ENCODE measurements at places on chromosomes 1 and 21. TPM values are rescaled to one million over a fixed set of nuclear protein-coding genes. Genes with fewer than 3 reads are reported as not detected.

- DNase-seq: no peak
These were observed 25.3 kb upstream of the IPP start for GRCh38 chr1:45775794-45776193.

DNA sequence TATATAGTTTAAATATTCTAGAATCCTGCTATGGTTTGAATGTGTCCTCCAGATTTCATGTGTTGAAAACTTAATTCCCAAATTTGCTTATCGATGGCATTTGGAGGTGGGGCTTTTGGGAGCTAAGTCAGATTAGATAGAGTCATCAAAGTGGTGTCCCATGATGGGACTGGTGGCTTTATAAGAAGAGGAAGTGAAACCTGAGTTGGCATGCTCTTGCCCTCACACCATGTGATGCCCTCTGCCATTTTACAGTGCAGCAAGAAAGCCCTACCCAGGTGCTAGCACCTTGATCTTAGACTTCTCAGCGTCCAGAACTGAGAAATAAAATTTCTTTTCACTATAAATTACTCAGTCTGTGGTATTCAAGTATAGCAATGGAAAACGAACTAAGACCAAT, 111.3 kb downstream of the TGFB2 start:
- DNase-seq: no peak

DNA sequence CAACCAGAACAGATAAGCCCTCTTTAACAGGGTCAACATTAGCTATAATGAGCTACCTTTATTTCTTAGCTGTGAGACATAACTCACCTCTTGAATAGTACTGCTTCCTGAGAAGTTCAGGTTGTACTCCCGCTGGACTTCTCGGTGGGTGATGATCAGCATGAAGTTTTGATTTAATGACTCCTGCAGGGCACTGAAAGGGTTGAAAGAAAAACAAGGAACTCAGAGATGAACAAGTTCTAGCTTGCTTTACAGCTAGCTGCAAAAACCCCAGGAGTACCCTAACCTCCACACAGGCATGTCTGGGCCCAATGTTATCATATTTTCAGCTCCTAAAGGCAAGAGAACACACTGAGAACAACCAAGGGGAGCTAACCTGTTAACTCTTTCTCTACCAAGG, 254.4 kb downstream of the FAF1 start:
- no peak for DNase-seq

- no peak for DNase-seq
These were observed 19.7 kb downstream of the USP48 start for GRCh38 chr1:21763236-21763635.

GRCh38 chr21:37870221-37870620, 46.0 kb downstream of the KCNJ6 start:
- DNase-seq: no peak

- DNase-seq: no peak
These were observed at the start of gene CHD5 for GRCh38 chr1:6180268-6180706. Gene CHD5, minus strand, starts transcription at chr1:6180321. Its CDS starts 298 bp downstream, at chr1:6180023.

- DNase-seq: no peak
These were observed 30.2 kb downstream of the NUCKS1 start for GRCh38 chr1:205719762-205720161.

- no peak for DNase-seq
These were observed 5.6 kb downstream of the CFAP57 start for GRCh38 chr1:43177691-43178090.

- no peak for DNase-seq
These were observed 100.3 kb downstream of the KCNJ15 start for GRCh38 chr21:38356883-38357625.

DNA sequence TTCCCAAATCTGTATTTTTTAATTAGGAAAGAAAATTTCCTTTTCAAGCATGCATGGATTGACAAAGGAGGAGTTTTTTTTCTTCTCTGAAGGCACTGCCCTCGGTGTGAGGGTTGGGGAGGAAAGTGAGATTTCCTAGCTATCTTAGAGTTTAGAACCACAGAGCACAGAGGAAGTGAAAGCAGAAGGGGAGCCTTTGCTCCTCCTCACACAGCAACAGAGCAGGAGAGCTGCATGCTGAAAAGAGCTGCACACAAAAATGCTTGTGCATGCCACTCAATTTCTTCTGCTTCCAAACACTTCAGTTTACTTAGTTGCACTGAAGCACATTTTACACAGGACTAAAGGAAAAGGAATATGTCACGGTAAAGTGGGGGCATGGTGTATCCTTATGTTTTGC, 308.1 kb downstream of the GPATCH2 start:
- DNase-seq: no peak

DNA sequence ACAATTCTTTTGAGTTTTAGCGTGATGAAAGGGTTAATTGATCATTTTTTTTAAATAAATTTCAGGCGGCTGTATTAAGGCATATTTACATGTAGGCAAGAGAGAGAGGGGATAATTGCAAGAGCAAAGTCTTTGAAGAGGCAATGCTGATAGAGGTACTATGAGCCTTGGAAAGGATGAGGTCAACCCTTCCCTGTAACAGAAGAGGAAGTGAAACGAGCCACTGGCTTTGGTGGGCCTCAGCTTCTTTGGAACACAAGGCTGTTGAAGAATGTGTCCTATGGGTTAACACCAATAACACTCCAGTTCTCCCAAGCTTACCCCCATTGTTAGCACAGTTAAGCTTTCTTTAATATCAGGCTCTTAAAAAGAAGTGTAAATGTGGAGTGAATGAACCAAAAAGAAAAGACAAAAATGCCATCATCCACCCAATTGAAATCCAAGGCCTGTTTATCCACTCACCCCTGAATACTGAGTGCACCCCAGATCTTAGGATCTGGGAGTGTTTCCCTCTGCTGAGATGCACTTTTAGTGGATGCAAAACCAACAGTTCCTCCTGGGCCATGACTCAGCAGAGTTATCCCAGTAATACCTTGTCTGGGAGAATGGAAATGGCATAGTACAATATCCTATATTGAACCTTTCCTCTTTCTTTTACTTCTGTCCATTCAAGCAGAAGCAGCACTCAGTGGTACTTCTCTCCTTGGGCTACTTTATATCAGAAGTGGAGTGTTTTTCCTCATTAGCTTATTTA, 216.4 kb downstream of the SLC44A5 start:
- no peak for DNase-seq

DNA sequence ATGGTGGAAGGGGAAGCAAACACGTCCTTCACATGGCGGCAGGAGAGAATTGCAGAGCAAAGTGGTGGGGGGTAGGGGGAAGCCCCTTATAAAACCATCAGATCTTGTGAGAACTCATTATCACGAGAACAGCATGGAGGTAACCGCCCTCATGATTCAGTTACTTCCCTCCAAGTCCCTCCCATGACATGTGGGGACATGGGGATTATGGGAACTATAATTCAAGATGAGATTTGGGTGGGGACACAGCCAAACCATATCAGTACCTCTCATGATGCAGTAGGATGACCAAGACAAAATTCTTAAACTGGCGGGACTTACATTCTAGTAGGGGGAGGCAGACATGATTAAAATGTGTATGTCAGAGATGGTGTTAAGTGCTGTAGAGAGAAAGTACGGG, 38.8 kb downstream of the WNT4 start:
- DNase-seq: no peak

- DNase-seq: no peak
These were observed 32.3 kb downstream of the DNASE2B start for GRCh38 chr1:84430546-84430945.

GRCh38 chr1:117933769-117934168, 4.2 kb downstream of the WDR3 start:
- DNase-seq: no peak

DNA sequence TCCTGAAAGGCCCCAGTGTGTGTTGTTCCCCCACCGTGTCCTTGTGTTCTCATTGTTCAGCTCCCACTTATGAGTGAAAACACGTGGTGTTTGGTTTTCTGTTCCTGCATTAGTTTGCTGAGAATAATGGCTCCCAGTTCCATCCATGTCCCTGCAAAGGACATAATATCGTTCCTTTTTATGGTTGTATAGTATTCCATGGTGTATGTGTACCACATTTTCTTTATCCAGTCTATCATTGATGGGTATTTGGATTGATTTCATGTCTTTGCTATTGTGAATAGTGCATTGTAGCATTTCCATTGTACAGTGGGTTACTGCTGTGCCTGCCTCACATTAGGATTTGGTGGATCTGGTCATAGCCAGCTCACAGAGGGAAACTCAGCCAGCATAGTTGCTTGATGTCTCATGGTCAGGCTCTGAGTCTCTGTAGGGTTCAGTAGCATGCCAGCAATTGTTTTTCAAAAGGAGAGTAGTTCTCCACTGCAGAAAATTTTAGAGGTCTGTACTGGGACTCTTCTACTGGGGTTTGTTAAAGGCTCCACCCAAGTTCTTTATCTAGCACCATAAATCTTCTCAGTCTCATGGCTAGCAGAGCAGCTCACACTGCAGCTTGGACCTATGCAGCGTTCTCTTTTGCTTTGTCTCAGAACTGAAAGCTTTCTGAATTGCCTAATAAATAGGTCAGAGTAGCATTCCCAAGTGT, 41.0 kb downstream of the RUNX3 start:
- no peak for DNase-seq

DNA sequence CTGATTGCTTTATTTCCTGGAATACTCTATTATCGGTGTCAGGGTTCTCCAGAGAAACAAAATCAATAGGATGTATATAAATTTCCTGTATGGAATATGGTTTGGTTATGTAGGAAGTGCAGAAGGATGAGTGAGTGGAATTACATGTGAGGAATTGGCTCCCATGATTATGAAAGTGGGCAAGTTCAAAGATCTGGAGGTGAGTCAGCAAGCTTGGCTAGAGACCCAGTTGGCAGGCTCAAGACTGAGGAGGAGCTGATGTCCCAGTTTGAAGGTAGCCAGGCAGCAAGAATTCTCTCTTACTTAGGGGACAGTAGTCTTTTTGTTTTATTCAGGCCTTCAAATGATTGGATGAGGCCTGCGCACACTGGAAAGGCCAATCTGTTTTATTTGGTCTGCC, 57.5 kb downstream of the MAP3K7CL start:
- peak; percentile 86 for DNase-seq

GRCh38 chr1:211908453-211908852, 77.9 kb upstream of the LPGAT1 start:
- DNase-seq: no peak

DNA sequence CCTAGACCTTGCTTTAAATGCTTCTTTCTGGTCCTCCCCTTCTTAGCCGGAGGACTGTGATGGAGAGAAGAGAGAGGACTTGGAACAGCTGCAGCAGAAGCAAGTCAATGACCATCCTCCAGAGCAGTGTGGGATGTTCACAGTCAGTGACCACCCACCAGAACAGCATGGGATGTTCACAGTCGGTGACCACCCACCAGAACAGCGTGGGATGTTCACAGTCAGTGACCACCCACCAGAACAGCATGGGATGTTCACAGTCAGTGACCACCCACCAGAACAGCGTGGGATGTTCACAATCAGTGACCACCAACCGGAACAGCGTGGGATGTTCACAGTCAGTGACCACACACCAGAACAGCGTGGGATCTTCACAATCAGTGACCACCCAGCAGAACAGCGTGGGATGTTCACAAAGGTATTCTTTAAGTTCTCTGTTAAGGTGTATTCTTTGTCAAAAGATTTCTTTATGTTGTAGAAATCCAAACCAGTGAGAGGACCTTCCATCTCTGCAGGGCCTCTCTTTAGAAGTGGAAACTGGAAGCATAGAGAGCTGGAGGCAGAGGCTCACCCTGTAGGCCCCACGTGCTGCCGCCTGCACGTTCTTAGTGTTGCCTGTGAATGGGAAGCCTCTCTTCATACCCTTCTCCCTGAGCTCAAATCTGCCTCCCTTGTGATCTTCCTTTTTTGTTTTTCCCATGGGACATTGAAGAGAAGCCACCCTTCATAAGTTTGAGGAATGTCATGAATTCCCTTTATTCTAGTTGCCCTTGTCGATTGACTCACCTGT, 10.6 kb downstream of the PCNT start:
- DNase-seq: no peak

DNA sequence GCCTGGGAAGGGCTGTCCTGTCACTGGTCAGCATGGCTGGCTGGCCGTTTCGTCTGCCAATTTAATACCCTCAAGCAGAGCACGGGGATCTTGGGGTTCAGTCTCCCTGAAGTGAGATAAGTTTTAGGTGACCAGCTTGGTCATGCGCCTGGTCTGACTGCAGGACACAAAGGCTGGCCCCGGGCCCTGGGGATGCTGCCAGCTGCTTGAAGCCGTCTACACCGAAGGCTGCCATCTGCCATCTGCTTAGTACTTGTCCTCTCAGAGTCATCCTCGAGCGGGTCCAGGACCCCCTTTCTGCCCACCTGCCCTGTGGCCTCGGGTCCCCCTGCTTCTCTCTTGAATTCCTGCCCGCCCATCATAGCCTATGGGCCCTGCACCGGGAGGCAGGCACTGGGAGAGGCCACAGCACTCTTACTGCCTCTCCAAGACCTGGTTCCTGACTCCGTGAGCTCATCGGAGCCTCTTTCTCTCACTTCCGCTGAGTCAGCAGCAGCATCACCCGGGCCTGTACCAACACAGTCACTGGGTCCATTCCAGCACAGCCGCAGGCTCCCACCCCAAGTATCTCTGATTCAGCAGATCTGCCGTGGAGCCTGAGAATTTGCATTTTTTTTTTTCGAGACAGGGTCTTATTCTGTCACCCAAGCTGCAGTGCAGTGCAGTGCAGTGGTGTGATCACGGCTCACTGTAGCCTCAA, 7.0 kb downstream of the FBLIM1 start:
- no peak for DNase-seq

- DNase-seq: no peak
These were observed 27.5 kb upstream of the KDM4A start for GRCh38 chr1:43622471-43622870.

- no peak for DNase-seq
These were observed 30.0 kb upstream of the DPH5 start for GRCh38 chr1:101055623-101056022.

DNA sequence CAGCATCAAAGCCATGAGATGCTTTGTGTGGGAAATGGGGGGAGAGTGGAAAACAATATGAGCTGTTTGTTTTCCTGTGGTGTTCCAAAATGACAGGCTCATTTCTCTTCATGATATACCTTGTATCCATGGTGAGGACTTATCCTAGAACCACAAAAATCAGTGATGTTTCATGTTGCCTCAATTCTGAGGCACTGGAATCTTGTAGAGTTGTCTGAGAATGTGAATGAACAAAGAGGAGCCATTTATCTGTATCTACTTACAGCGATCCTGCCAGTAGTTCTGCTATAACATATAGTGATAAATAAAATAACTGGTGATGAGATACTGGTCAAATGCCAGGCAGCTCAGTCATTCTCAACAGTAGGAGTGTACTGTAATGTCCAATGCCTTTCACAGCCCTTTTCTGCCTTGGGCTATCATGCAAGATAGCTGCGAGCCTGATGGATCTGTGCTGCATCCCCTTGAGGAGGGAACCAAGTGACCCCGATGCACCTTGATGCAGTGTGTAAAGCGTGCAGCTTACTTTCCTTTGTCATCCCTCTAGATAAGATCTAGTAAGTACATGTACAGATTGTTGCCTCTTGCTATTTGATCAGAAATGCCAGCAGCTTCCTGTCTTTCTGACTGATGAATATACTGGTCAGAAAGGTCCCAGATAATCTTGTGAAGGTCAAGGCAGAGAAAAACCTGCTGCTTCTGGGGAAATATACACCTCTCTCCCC, 52.8 kb downstream of the SLC44A3 start:
- DNase-seq: no peak

- DNase-seq: no peak
These were observed 3.3 kb downstream of the CFAP126 start for GRCh38 chr1:161364332-161364731.

Gene MSTO1
- polyA plus RNA-seq: 26.7 TPM

Gene DNAH14
- 3.3 TPM for polyA plus RNA-seq

Gene ATP1A4
- polyA plus RNA-seq: not detected

Gene KCND3
- 0.23 TPM for polyA plus RNA-seq

Gene LCE1B
- polyA plus RNA-seq: not detected

Gene TTF2
- polyA plus RNA-seq: 3.6 TPM
